ENCODE measurements at places on chromosomes 6 and 20.

GRCh38 chr6:147274776-147275175 lies 70.6 kb downstream of the STXBP5 start:
- DNase-seq: no peak

DNA sequence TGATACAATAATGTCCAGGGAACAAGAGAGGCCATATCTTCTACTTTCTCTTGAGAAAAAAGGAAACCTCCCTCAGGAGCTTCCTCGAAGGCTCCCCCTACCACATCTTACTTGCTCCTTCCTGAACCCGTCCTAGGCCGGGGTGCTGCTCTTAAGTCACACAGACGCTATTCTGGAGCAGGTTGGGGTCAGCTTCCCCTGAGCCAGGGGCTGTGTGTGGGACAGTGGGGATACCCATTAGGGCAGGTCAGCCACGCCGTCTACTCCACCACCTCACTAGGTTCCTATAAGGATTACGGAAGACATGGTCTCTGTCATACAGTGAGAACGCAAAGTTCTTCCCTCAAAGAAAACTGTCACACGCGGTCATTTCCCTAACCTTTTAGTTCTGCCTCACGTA lies 8.2 kb upstream of the PPP1R3G start:
- DNase-seq: no peak

DNA sequence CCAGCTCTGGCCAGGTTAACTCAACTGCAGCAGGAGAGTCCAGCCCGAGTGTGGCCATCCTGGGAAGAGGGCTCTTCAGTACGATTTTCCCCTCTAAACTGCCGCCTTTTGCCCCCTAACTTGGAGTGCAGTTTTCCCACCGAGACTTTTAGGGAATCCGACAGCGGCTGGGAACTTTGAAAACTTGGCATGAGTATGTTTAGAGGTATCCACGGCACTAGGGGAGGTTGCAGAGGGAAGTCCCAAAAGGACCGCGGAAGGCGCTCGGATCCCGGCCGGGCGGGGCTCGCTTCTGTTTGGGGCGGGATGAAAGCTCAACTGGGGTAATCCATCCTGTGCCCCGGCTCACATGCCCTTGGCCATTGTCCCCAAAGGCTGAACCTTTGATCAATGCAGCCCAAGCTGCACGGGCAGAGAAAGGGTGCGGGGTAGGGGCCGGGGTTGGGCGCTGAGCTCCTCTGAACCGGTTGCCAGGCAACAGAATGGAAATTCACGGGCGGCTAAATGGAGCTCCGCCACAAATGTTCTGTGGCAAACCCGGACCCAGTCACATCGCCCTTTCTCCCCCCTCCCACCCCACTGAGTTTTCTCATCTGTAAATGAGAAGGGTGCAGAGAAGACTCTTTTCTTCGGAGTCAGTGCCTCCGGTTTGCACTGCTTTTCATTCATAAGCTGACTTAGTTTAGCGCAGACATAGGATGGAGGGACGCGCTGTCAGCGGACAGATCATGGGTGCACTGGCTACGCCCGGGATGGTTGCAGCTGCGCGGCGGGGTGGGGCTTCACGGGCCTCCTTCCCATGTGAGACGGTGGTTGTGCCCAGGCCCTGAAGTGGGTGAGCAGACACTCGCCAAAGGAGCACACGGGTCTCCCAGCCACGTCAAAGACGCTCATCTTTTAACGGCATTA lies 2.3 kb downstream of the BMP6 start:
- DNase-seq: peak; percentile 57

DNA sequence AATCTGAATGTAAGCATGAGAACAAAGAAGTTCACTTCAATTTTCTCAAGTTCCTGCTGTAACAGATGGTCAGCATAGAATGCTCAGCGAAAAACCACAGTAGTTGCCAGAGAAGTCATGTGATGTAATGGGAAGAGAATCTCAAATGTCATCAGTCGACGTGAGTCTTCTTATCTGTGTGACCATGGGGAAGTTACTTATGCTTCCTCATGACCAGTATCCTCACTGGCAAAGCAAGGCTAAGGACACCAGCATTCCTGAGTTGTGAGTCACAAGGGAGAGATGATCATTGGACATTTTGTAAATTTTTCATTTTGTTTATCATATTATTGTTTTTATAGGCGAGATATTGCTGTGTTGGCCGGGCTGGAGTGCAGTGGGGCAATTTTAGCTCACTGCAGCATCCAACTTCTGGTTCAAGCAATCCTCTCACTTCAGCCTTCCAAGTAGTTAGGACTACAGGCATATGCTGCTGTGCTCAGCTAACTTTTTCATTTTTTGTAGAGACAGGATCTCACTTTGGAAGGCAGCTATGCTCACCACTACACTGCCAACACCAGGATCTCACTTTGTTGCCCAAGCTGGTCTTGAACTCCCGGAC lies 21.9 kb downstream of the SGK1 start:
- no peak for DNase-seq
